RPMI7951 (cell line): ENCODE measurements at places on chromosomes 3 and 15. TPM values are rescaled to one million over a fixed set of nuclear protein-coding genes. Genes with fewer than 3 reads are reported as not detected.

Gene MED12L
- 0.10 and 0.12 TPM in 2 replicates for total RNA-seq

Gene UBAP1L
- total RNA-seq, result 0.12 and 0.39 TPM in 2 replicates

Gene SI
- total RNA-seq, result not detected in 2 replicates

Gene TGM4
- under 0.01 TPM in 1 of 2 replicates, not detected in the other for total RNA-seq

Gene SLC35A5
- 42.1 and 51.5 TPM in 2 replicates for total RNA-seq

Gene OIP5
- 64.2 and 92.3 TPM in 2 replicates for total RNA-seq

Gene EAF1
- total RNA-seq, result 26.0 and 27.6 TPM in 2 replicates
